Bronchial epithelial cell (primary cell): ENCODE measurements at places on chromosomes 6 and 20.

DNA sequence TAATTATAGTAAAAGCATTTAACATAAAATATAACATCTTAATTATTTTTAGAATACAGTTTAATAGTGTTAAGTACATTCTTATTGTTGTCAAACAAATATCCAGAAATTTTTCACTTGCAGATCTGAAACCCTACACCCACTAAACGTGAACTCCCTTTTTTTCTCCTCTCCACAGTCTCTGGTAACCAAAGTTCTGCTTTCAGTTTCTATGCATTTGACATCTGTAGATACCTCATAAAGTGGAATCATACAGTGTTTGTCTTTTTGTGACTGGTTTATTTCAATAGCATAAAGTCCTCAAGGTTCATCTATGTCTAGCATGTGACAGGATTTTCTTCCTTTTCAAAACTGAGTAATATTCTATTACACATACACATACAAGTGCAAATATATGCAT is 286.3 kb downstream of the BTBD3 start:
- DNase-seq = no peak

- DNase-seq = no peak
Observed at GRCh38 chr6:110852773-110853172, 21.8 kb upstream of the AMD1 start.

DNA sequence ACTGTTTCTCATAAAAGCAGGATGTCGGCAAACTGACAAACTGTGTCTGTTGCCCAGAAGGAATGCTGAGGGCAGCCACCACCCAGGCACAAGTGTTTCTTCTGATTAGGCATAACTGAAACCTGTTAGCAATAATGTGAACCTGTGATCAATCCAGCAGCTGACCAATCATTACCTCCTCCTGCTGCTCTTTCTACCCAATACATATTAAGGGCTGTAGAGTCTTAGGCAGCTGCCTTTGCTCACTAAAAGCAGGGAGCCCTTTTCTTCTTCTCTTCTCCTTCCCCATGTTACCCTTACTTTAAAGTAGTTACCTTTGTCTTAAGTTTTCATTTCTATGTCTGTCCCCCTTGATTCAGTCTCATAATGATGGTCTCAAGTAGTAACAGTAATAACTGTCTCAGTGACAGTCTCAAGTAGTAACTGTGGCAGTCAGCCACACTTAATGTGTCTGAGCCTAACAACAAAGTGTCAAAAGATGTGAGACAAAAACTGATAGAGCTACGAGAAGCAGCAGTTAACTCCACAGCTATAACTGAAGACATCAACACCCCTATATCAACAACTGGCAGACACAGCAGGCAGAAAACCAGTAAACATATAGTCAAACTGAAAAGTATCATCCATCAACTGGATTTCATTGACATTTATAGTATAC is 37.0 kb downstream of the RANBP9 start:
- DNase-seq = no peak

- no peak for DNase-seq
Observed at GRCh38 chr6:150696190-150696589, 96.5 kb downstream of the PLEKHG1 start.

DNA sequence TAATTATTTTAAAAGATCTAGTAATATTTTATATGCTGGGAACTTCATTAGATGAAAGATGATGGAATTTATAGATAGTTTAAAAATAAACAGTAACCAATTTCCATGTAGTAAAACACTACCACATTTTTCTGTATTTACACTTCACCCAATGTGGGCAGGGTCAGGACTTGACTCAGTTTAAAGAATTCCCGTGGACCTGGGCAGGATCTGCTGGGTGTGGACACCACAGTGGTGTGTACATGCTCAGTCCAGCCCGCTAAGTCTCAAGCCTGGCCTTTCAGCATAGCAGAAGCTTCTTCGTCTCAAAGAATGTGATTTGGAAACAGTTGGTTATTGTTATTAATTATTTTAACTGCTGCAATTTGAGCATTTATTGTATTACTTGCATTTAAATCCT is 364.2 kb downstream of the SYNE1 start:
- DNase-seq = peak; percentile 78

GRCh38 chr6:140380427-140381218 is 1006.2 kb upstream of the CITED2 start:
- peak; percentile 83 for DNase-seq

DNA sequence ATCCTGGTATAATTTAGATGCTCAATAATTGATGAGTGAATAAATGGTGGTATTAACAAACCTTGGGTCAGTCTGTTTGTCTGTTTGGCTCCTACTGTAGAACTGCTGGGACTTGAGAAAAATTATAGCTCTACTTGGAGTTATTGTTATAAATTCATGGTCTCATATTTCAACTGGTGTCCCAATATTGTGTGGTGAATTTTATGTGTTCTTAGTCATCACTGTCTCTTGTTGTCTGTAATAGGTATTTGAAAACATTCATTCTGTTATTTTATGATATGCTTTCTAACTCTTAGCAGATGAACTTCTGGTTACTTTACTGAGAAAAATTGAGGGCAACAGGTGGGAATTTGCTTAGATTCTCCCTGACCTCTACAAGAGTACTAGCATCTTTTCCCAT is 221.4 kb downstream of the CDKAL1 start:
- DNase-seq = peak; percentile 11

DNA sequence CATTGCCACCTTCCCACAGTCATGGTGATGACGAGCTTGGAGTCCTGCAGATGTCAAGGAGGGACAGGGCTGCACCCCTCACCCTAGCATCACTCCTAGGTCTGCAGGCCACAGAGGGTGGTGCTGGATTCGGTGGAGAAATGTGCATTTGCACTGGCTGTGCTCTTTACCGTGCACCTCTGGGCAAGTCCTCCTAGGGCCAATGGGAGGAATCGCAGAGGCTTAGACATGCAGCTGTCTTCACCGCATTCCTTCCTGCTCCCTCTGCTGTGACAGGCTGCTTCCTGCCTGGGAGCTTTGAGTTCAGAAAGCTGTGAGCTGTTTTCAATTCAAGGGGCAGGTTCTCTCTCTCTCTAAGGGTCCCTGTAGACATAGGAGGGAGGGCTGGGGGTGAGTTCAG is 85.1 kb downstream of the EDN3 start:
- DNase-seq = no peak
